NCI-H2081 treated with DMSO at 0.1 percent for 48 hours (cell line): ENCODE measurements at places on chromosomes 13 and 19.

DNA sequence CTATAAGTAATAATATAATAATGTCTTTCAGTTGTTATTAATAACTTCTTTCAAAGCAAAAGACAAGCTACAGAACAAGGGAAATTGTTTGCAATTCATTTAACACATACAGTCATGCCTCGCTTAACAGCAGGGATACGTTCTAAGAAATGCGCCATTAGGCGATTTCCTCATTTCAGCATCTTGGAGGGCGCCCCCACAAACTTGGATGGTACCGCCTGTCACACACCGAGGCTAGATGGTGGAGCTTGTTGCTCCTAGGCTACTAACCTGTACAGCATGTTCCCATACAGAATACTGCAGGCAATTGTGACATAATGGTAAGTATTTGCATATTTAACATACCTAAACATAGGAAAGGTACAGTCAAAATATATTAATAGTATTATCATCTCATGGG lies 8.2 kb upstream of the ANKRD10 start:
- no peak for DNase-seq

DNA sequence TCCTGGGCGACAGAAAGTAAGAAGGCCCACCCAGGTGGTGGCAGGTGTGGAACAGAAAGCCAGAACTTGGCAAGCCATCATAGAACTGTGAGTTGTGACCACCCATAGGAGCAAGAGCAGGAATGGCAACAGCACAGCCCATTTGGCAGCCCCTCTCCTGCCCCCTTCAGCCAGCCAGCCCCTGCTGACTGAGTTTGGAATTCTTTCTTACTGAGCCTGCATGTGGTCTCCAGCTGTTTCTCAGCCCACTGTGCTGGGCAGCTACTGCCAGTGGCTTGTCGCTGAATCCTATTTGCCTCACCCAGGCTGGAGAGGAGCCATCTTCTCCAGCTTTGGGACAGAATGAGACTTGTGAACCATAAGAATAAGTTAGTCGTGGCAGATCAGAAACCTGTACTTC lies 28.3 kb downstream of the CNMD start:
- no peak for DNase-seq

GRCh38 chr13:91168386-91168711 lies 179.1 kb upstream of the MIR17HG start:
- no peak for DNase-seq

GRCh38 chr19:1884719-1885334 lies 469 bp downstream of the ABHD17A start:
- no peak for DNase-seq

DNA sequence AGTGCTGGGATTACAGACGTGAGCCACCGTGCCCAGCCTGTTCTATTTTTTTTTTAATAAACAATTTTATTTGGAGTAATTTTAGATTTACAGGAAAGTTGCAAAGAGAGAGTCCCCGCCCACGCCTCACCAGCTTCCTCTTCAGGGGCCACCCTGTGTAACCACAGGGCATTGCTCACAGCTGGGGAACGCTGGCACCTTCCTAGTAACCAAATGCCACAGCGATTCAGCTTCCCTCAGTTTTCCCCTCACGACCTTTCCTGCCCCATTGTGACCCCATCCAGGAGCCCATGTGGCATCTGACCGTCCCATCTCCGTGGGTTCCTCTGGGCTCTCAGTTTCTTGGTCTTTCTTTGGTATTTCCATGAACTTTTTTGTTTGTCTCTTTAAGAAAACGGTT lies 83.9 kb downstream of the GNG7 start:
- DNase-seq = no peak

- no peak for DNase-seq
These were observed 918.8 kb downstream of the SLITRK1 start for GRCh38 chr13:82963226-82964099.

DNA sequence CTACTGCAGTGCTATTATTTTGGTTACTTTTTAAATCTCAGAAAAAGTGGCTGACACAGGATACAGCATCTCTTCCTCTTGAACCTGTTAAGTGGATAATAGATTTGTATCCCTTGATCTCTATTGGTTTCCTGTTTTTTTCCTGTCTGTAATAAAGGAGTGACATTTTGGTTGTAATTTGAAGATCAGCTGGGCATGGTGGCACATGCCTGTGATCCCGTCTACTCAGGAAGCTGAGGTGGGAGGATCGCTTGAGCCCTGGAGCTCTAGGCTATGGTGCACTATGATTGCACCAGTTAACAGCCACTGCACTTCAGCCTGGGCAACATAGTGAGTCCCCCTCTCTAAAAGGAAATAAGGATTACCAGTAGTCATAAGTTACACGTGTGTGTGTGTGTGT lies 46.8 kb downstream of the METTL21C start:
- no peak for DNase-seq

GRCh38 chr13:92255526-92255925 lies 857.1 kb downstream of the GPC5 start:
- DNase-seq = no peak

GRCh38 chr13:73943137-73943964 lies 190.9 kb downstream of the KLF12 start:
- no peak for DNase-seq

GRCh38 chr13:81609335-81609734 lies 1268.4 kb upstream of the SPRY2 start:
- no peak for DNase-seq

GRCh38 chr13:50812242-50812641 lies 31.2 kb downstream of the DLEU7 start:
- no peak for DNase-seq

DNA sequence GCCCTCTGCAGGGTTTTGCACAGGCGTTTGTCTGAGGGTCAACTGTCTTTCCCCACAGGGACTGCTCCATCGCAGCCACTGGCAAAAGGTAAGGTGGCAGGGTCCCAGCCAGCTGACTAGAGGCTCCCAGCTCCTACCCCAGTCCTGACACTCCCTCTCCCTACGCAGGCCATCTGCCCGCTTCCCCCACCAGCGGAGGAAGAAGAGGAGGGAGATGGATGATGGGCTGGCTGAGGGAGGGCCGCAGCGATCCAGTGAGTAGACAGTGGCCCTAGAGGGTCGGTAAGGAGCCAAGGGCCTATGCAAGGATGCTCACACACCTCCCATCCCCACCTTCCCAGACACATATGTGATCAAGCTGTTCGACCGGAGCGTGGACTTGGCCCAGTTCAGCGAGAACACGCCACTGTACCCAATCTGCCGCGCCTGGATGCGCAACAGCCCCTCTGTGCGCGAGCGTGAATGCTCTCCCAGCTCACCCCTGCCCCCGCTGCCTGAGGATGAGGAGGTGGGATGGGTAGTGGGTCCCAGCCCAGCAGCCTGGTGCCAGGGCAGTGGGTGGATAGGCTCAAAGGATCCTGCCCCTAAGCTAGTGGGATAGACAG lies 4.0 kb downstream of the HSPB6 start:
- no peak for DNase-seq

DNA sequence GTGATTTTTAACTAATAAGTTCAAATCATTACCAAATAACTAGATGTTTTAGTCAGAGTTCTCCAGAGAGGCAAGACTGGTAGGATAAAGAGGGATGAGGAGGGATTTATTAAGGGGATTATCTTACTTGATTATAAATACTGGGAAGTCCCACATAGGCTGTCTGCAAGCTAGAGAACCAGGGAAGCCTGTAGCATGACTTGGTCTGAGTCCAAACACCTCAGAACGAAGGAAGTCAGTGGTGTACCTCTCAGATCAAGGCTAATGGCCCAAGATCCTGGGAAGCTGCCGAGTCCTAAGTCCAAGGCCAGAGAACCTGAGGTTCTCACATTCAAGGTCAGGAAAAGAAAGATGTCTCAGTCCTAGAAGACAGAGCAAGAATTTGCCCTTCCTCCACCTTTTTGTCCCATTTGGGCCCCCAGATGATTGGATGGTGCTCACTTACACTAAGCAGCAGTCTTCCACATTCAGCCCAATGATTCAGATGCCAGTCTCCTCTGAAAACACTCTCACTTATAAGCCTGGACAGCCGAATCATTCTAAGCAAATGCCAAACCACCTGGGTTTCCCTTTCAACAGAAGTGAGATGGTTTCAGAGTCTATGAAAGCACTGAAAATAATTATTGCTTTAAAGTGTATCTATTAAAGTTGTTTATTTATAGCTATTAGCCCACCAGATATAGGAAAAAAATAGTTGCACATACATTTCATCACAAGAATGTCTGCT lies 1599.2 kb downstream of the OLFM4 start:
- no peak for DNase-seq

DNA sequence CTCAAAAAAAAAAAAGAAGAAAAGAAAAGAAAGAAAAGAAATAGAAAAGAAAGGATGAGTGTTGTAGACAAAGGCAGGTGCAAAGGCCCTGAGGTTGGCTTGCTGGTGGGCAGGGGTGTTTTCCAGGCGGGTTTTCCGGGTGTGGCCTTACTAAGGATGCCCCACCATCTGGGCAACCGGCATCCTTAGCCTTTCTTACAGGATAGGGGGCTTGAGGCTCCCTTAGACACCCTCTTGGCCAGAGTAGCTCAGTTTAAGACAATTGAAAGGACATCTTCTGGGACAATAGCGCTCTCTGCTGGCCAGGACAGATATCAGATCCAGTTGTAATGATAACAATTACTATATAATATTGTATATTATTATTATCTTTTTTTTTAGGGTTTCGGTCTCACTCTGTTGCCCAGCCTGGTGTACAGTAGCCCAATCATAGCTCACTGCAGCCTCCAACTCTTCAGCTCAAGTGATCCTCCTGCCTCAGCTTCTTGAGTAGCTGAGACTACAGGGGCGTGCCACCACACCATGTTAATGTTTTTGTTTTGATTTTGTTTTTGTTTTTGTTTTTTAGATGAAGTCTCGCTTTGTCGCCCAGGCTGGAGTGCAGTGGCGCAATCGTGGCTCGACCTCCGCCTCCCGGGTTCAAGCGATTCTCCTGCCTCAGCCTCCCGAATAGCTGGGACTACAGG lies 1.4 kb upstream of the QTRT1 start:
- peak; percentile 49 for DNase-seq

DNA sequence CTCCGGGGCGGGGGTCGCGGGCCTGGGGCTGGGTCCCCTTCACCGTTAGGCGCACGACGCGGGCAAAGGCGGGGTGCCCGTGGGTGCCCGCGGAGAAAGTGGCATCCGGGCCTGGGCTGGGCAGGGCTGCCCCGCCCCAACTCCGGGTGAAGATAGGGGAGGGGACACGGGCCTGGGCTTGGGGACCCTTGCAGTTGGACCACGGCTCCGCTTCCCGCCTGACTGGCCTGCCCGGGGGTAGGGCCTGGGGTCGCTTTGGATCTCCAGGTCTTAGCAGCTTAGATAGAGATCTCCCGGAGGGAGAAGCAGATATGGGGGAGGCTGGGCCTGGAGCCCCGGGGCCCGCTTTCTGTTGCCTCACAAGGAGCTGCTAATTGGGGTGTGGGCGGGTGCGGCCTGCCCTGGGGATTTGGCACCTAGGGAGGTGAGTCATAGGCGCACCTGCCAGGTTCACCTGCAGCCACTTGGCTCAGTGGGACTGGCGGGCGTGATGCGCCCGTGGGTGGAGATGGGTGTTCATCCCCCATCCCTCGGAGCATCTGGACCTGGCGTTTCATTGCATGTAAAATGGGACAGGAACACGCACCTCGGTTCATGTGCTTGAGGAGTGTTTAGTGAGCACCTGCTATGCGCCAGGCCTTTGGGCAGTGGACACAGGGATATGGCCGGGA lies 585 bp downstream of the MAP1S start:
- DNase-seq = no peak

DNA sequence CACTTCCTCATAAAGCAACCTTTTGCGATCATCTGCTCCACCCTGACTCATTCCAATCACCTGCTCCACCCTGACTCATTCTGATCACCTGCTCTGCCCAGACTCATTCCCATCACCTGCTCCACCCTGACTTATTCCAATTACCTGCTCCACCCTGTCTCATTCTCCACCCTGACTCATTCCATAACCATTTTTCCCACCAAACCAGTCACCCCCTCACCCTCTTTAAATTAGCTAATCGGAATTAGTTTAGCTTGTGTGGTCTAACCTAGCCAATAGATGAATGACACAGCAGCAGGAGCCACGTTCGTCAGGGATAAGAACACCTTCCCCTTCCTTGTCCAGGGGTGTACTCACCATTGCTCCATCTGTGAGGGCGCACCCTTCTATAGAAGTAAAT lies 134.0 kb downstream of the COG6 start:
- DNase-seq = no peak

GRCh38 chr13:75825161-75825560 lies 189.0 kb downstream of the LMO7 start:
- DNase-seq = peak; percentile 14

- no peak for DNase-seq
These were observed 27.0 kb downstream of the TNFSF11 start for GRCh38 chr13:42600943-42601342.

GRCh38 chr13:60267498-60268202 lies 103.9 kb upstream of the DIAPH3 start:
- no peak for DNase-seq

GRCh38 chr13:109919715-109920375 lies 133.5 kb upstream of the IRS2 start:
- no peak for DNase-seq

GRCh38 chr13:23394821-23395220 lies 38.7 kb downstream of the SACS start:
- no peak for DNase-seq

DNA sequence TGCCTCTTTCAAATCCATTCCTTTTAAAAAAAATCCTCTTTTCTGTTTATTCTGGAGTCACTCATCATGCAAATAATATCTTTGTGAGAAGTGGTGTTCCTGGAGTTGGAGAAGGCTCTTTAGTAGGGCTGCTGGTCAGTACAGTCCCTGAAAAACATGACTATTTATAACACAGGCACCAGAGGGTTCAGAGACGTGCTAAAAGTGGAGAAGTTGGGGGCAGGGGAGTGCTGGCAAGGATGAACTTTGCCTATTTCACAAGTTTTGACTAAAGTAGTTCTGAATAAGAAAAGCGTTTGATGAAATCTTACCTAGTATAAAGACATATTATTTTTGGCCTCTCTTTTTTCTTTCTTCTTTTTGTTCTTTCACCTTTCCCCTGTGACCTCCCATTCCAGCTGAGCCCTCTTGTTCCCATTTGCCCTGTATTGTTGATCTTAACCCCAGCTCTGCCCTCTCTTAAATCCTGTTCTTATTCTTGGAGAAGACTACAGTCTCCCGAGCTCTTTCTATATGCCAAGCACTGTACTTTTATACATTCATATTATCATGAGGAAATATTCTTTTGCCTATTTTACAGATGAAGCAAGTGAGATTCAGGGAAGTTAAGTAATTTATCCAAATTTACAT lies 129.1 kb downstream of the TM9SF2 start:
- no peak for DNase-seq

DNA sequence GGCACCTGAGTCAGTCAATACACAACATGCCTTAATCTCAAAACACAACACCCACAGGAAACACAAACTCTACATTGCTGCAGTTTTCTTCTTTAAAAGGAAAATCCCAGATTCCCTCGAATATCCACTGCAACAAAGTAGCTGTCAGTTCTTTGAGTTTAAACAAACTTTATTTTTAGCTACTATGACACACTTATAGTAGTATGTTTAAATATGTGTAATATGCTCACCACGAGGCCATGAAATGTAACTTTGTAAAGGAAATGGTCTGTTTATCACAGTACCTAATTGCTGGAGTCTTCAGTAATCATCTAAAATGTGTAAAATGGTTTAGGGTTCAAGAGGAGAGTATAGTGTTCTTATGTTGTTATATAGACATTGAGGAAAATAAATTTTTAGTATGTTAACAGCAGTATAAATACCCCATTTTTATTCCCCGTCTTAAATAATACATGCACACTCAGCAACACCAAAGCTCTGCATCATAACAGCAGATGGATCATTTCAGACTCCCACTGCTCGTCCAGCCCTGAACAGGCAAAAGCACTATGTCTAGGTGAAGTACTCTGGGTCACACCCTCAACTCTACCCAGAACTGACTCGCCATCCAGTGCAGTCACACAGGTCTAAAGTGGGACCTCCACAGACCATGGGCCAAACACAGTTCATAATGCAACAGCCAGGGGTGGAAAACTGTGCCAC lies 20.6 kb downstream of the TUBGCP3 start:
- no peak for DNase-seq
